NCI-H2171 treated with DMSO at 0.1 percent for 48 hours (cell line): ENCODE measurements at places on chromosomes 16 and 17.
A peak's percentile ranks its signal among the peaks of the same experiment; 100 is the strongest.

- peak; percentile 97 for DNase-seq
These were observed at the start of gene SEZ6L2 for GRCh38 chr16:29899516-29900101. TSS of gene SEZ6L2 (minus strand) at chr16:29899550. CDS start at chr16:29899019, 531 bp downstream.

DNA sequence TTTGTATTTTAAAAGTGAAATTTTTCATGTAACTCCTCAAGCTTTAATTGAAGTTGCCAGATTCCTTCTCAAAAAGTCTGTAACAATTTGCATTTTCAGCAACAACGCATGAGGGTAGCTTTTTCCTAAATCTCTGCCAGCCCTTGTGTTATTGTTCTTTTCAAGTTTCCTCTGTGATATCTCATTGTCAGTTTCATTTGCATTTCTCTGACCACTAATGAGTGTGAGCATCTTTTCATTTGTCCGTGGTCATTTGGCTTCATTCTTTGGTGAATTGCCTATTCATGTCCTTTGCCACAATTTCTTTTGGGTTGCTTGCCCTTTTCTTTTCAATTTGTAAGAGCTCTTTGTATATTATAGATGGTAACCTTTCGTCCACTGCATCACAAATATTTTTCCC lies 68.0 kb upstream of the NKD1 start:
- no peak for DNase-seq

- no peak for DNase-seq
These were observed 167.0 kb downstream of the MRM1 start for GRCh38 chr17:36768394-36768793.

DNA sequence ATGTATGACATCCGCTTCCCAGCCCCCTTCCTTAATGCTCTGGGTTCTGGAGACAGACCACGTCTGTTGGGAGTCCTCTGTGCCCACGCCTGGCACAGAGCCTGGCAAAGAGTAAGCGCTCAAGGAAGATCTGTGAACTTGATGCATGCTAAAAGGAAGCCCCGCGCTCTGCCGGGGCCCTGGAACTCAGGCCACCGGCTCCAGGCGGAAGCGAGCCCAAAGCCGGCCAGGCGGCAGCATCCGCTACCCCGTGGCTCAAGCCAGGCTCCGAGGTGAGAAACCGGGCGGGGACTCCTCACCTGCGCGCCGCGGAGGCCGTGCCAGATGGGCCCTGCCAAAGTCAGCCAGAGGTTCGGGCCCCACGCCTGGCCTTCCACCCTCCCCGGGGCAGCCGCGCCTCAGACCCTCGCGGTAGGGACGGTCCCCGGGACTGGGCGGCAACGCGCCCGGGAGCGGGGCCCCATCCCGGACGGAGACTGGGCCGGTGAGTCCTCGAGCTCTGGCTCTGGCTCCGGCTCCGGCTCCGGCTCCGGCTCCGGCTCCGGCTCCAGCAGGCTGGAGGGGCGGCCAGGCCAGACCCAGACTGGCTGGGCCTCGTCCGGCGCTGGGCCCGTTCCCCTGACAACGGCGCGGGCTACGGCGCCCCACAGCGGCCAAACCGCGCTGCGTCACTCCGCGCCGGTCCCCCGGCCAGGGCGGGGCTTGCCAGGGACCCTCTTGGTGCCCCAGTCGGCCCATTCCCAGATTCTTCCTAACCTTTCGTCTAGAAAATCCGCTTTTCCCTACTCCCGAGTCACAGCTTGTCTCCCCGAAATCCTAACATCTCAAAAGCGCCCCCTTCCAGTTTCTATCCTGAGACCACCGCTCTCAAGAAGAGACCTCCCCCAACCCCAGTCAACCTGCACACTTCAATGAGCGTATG lies at the start of gene ZDHHC1:
ZDHHC1 (minus strand) TSS at position 606 of the 922 bp plus-strand sequence. CDS start 8,702 bp downstream, outside the sequence.
- DNase-seq = peak; percentile 46

DNA sequence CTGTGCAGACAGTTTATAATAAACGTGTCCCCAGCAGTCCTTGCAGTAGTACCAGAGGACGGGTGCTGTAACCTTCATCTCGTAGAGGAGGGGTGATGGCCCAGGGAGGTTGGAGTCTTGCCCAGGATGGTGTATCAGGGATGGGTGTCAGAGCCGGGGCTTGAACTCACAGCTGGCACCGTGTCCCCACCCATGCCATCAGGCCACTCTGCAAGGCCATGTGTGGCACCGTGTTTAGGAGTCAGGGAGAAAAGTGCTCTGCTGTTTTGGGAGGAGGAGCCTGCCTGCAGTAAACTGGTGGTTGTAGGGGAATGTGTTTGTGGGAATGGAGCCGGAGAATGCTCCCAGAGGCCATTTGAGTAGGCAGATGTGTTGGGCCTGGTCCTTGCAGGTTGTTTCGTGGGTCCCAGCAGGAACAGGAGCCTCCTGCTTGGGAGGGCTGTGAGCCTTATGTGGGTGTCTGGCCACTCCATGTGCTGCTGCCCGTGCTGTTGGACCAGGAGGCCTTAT lies 1.7 kb downstream of the ADORA2B start:
- DNase-seq = no peak

DNA sequence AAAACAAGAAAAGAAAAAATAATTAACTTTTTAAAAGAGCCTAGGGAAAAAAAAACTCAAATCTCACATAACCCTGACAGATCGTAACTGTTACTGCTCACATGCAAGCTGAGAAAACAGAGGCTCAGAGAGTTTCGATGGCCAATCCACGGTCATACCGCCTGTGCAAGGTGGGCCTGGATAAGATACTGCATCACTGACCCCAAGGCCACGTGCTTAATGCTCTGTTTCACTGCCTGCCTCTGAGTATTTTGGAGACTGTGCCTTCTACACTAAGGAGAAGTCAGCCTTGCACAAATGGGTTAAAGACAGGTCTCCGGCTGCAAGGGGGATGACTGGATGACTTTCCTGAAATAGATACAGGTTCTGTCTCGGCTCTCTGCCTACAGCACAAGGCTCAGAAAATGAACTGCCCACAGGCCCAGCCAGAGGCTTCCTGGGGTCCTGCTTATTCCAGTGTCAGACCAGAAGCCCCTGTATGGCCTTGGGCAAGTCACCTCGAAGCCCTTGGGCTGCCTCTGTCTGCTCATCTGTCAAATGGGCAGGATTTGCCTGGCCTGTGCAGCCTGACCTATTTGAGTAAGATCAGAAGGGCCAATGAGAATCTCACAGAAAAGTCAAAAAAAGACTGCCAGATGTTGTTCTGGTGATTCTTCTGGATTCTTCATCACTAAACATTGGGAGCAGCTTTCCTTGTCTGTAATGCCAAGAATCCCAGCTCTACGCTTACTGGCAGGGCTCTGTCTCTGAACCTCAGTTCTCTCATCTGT lies 25.8 kb downstream of the CNGB1 start:
- DNase-seq = no peak

DNA sequence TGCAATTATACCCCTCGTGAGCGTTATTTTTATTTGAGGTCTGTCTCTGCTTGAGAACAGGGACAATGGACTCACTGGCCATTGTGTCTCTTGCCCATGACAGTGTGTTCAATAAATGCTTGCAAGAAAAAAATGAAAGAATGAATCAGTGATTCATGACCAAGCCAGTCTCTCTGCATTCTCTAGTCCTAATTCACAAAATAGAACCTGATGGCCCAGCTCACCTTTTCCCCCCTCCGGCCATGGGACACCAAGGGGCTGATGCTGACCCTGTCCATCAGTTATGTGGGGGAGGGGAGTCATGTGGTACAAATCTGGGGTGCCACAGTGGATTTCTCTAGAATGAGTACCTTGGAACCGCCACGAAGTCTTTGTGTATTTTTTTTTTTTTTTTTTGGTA lies 38.2 kb downstream of the CCDC42 start:
- DNase-seq = no peak

GRCh38 chr17:78412403-78412802 lies 34.0 kb downstream of the PGS1 start:
- no peak for DNase-seq

- DNase-seq = no peak
These were observed 9.1 kb downstream of the TIMP2 start for GRCh38 chr17:78915872-78916632.

GRCh38 chr17:74567397-74567796 lies at the start of gene CD300H:
TSS of gene CD300H (minus strand) at chr17:74567509.
- DNase-seq = no peak

- no peak for DNase-seq
These were observed 113.6 kb downstream of the SMG6 start for GRCh38 chr17:2190014-2190413.

GRCh38 chr16:21638573-21638975 lies 13.8 kb downstream of the IGSF6 start:
- no peak for DNase-seq

- DNase-seq = peak; percentile 37
These were observed 34.6 kb downstream of the DCUN1D3 start for GRCh38 chr16:20865420-20866131.

DNA sequence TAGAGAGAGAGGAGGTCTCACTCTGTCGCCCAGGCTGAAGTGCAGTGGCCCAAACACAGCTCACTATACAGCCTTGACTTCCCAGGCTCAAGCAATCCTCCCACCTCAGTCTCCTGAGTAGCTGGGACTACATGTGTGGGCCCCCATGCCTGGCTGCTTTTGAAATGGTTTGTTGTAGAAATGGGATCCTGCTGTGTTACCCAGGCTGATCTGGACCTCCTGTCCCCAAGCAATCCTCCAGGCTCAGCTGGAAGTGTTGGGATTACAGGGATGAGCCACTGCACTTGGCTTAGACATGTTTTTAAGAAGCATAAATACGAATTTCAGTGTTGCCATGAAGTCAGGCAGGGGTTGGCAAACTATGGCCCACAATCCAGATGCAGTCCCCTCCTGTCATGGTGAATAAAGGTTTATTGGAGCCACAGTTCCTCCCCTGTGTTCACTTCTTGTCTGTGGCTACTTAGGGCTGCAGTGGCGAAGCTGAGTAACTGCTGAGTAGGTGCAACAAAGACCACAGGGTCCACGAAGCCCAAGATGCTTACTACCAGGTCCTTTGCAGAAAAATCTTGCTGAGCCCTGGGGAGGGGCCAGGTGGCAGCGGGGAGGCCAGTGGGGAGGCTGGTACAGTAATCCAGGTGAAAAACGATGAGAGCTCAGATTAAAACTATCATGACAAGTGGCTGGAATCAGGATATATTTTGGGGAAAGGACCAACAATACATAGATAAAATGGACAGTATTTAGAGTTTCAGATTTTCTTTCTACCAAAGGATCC lies 35.2 kb downstream of the TNFRSF13B start:
- DNase-seq = no peak

DNA sequence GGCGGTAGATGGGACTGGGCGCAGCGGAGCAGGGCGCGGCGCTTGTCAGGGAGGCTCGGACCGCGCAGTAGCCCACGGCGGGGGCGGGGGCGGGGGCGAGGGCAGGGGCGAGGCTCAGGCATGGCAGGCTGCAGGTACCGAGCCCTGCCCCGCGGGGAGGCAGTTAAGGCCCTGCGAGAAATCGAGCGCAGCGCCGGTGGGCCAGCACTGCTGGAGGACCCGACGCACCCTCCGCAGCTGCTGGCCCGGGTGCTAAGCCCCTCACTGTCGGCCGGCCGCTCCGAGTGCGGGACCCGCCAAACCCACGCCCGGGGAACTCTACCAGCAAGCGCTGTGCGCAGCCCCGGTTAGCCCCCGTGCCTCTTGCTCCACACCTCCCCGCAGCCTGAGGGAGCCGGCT lies 90.2 kb upstream of the RPL38 start:
- DNase-seq = no peak

DNA sequence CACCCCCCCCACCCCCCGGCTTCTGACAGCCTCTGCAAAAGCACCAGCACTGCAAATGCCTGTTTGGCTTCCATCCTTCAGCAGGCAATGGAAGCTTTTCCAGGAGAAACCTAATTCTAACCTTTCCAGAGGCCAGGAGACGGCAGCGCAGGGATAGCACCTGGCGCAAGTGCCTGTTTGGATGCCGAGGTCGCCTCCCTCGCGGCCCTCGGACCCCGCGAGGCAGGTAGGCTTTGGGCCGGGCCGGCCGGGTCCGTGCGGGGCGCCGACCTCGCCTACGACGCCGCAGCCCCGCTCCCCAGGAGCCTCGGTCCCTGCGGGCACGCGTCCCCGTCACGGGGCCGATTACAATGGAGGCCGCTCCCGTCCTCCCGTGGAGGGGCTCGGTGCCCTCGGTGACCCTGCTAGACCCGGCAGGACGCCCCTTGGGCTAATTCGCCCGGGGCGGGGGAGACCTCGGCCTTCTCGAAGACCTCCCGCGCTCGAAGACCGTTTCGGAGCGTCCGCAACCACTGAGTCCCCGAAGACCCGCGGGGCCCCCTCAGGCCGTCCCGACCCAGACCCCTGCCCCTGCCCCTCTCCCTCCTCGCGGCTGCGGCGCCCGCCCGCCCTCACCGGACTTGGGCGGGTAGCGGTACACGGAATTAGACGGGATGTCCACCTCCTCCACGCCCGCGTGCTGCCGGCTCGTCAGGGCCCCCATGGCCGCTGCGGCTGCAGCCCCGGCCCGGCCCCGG lies 587 bp downstream of the RNF157 start:
- no peak for DNase-seq

GRCh38 chr17:1906662-1907101 lies 76.9 kb downstream of the RPA1 start:
- DNase-seq = no peak

GRCh38 chr16:7200320-7200719 lies 132.3 kb upstream of the RBFOX1 start:
- no peak for DNase-seq

DNA sequence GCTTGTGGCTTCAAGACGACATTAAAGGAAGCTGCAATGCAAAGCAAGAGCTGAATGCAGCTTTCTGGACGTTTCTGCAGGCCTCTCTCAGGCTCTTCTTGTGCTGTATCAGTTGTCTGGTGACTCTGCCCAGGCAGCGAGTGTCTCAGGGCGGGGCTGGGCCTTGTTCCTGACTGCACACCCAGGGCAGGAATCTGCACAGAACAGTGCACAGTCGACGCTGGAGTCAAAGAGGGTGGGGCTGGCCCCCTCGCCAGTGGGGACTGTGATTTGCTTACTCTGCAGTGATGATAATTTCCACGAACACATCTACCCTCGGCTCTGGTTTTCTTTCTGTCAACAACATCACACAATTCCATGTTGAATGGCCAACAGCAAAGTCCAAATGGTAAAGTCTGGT lies 60.7 kb downstream of the IRF8 start:
- DNase-seq = no peak

DNA sequence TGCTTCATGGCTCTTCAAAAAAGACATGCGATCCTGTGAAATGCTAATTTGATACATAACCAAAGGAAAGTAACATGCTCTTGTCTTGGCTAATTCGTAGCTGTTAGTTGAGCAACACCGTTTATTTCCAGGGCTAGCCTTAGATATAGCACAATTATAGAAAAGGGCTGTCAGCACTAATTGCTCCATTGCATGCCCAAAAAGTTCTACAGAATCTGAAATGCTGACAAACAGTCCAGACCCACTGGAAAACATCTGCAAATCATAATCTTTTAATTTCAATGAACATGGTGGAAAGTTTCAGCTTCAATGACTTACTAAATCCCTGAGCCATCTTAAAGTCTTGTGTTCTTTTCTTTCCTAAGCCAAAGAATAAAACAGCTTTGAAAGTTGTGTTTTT lies 42.9 kb upstream of the NUDT7 start:
- no peak for DNase-seq

DNA sequence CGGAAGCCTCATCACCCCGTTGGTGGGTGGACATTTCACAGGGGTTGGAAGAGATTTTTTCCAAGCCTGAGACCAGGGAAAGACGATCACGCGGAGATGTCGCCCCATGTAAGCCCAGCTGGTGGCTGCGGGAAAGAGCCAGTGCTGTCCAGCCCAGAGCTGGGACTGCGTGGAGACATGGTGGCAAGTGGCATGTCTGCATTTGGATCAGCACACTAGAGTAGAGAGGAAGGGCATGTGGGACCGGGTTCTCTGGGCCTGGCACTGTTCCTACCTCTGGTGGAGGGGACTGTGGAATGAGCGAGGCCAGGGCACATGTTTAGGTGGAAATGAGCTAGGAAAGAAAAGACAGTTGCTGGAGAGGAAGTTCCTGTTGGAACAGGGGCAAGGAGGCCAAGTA lies 20.0 kb downstream of the SBK1 start:
- no peak for DNase-seq
